ENCODE measurements at places on chromosomes 6 and 20.

- DNase-seq, result no peak
- no peaks in the 10 kb centered on the region for H3K4me1 ChIP-seq
- H3K36me3 ChIP-seq, result no peaks in the 10 kb centered on the region
- H3K27me3 ChIP-seq, result peaks cover 4% of the 10 kb centered on the region
- no peak overlapping the region for H3K4me3 ChIP-seq
Measured at GRCh38 chr20:51861726-51862466, 59.6 kb upstream of the SALL4 start.

DNA sequence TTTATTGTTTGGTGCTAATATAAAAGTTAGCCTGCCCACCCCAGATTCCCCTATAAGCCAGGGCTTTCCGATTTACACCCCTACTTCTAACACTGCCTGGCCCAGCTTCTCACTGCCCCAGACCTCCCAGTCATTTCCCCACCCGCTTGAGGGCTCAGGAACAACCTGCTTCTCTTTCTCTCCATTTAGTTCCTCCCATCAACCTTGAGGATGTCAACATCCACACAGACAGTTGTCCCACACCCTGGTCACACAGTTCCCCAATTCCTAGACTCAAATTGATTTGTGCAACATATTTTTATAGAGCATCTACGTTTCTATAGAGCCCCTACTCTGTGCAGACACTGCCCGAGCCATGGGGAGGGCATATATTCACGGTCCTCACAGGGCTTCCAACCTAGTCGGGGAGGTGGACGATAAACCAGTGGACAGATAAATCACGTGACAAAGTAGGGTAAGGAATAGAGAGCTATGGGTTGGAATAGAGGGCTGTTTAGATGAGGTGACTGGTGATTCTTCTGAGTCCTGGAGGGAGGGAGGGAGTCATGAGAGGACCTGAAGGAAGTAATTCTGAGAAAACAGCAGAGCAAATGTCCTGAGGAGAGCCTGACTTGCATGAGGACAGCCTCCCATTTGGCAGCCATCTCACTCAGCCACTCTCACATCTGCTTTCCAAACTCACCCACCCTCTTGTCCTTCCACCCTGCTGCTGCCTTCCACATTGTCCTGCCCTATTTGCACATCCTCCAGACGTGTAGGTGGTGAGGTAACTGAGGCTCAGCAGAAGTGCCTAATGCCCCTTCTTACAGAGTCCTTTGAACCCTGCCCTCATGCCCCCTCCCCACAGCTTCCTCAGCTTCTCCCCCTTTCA is 6.3 kb downstream of the GABRR2 start:
- no peaks in the 10 kb centered on the region for H3K36me3 ChIP-seq
- no peak overlapping the region for H3K27ac ChIP-seq
- DNase-seq, result no peak
- peaks cover 5% of the 10 kb centered on the region for H3K27me3 ChIP-seq
- no peaks in the 10 kb centered on the region for H3K4me1 ChIP-seq

DNA sequence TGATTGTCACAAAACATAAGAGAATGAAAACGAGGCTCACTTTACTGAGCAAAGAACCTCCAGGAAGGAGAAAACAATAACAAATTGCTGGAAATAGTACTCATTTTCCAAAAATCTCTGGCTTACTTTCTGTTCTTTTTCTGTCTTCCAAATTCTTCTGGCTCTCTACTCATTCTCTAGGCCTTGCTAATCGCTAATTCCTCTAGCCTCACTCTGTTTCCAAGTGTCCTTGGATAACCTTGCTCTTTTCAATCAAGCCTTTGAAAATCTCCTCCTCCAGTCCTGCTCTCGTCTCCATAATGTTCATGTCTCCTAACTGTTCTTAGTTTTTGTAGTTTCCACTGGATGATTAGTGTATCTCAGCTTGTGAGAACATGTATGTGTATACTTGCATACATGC is 96.2 kb upstream of the MAP7 start:
- no peaks in the 10 kb centered on the region for H3K36me3 ChIP-seq
- no peak for DNase-seq
- H3K4me1 ChIP-seq, result peaks cover 1% of the 10 kb centered on the region
- no peak overlapping the region for H3K27ac ChIP-seq
- no peak overlapping the region for H3K4me3 ChIP-seq
- no peaks in the 10 kb centered on the region for H3K27me3 ChIP-seq

GRCh38 chr6:143301188-143301587 is 149.3 kb downstream of the ADAT2 start:
- DNase-seq, result no peak
- no peaks in the 10 kb centered on the region for H3K27me3 ChIP-seq
- H3K4me3 ChIP-seq, result no peak overlapping the region
- no peaks in the 10 kb centered on the region for H3K36me3 ChIP-seq
- no peak overlapping the region for H3K27ac ChIP-seq

DNA sequence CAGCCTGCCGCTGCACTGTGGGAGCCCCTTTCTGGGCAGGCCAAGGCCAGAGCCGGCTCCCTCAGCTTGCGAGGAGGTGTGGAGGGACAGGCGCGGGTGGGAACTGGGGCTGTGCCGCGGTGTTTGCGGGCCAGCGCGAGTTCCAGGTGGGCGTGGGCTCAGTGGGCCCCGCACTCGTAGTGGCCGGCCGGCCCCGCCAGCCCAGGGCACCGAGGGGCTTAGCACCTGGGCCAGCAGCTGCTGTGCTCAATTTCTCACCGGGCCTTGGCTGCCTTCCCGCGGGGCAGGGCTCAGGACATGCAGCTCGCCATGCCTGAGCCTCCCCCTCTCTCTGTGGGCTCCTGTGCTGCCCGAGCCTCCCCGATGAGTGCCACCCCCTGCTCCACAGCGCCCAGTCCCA is 388.1 kb downstream of the PHF3 start:
- H3K36me3 ChIP-seq, result no peaks in the 10 kb centered on the region
- no peak overlapping the region for H3K4me3 ChIP-seq
- H3K4me1 ChIP-seq, result no peaks in the 10 kb centered on the region
- DNase-seq, result no peak
- no peaks in the 10 kb centered on the region for H3K27me3 ChIP-seq

DNA sequence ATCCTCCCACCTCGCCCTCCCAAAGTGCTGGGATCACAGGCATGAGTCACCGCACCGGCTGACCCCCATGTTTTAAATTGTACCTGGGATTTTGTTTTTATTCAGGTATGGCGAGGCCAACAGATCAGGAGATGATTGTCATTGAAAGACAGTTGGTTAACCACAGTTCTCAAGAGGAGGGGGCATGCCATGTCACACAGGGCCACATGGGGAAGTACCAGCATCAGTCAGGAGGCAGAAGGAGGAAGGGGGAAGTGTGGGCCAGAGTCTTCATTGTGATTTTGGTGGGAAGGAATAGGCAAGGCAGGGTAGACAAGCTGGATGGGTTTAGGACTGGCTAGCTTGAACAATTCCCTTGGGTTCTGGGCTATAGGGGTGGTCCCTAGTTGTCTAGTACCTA is 9.9 kb upstream of the MMP9 start:
- no peak for DNase-seq
- H3K36me3 ChIP-seq, result no peaks in the 10 kb centered on the region
- H3K27ac ChIP-seq, result no peak overlapping the region
- peaks cover 37% of the 10 kb centered on the region for H3K4me1 ChIP-seq

DNA sequence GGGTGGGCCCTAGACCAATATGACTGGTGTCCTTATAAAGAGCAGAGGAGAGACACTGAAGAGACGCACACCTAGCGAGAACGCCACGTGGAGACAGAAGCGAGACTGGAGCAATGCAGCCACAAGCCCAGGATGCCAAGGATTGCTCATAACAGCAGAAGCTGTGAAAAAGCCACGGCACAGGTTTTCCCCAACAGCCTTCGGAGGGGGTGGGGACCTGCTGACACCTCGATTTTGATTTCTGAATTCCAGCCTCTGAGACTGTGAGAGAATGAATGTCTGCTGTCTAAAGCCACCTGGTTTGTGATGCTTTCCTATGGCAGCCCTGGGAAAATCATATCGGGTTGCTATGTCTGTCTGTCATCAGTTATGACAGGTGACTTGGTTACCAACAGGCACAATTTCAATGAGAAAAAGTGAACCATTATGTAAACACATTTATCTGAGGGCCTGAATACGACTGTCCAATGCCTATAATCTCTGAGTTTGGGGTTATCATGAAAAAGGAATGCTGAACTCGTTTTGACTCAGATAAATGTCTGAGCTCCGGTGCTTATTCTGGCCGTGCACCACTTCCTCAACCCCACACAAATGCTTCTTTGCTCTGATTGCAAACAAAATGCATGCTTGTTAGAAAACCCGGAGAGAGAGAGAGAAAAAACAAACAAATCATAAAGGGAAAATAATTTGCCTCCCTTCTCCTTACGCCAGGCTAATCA is 769.7 kb downstream of the PTPRT start:
- H3K4me3 ChIP-seq, result no peak overlapping the region
- no peaks in the 10 kb centered on the region for H3K4me1 ChIP-seq
- H3K27ac ChIP-seq, result no peak overlapping the region
- H3K36me3 ChIP-seq, result no peaks in the 10 kb centered on the region
- H3K27me3 ChIP-seq, result no peaks in the 10 kb centered on the region
- no peak for DNase-seq

All from activated T-helper 2 cell treated with anti-CD3 and anti-CD28 coated beads, Interferon-gamma antibody, Interleukin-2, Interleukin-4, amounts not matched to agents 10 μg/mL and 5 μg/mL and 100 μg/mL, durations not matched to agents 14 hours and 24 hours and 36 hours (primary cell).